ENCODE measurements at places on chromosomes 3 and 15.

DNA sequence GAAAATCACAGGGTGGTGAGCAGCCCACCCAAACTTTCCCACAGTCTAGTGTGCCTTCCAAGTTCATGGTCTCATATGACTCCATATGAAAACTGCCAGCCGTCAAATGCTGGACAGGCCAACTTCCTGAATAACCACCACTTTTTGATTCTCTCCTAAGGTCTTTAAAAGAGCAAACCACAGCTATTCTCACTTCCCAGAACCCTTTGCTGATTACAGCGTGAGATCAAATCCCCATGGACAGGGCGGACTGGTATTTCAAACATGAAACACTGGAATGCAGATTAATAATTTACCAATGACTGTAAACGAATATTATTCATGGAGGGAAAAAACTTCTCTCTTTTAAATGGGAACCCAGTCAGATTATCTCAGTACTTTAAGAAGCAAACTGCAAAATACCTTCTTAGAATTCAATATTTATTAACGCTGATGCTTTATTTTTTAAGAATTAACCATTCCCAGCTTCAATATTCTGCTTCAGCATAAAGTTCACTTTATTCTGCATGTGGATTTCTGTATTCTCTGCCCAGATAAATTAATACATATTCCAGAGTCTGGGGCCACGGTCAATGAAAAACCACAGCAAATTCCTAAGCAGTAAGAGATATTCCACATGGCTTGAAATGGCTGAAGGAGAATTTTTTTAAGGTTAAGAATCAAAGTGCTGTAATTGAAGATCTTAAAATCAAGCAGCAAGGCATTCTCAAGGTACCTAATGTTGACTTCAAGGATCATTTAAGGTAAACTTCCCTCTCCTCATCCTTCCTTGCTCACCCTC is 42.9 kb downstream of the MYO1E start:
- no peak for DNase-seq

GRCh38 chr3:71854706-71855105 is 69.8 kb upstream of the PROK2 start:
- no peak for DNase-seq

GRCh38 chr3:95886616-95887015 is 927.8 kb upstream of the EPHA6 start:
- DNase-seq = no peak

DNA sequence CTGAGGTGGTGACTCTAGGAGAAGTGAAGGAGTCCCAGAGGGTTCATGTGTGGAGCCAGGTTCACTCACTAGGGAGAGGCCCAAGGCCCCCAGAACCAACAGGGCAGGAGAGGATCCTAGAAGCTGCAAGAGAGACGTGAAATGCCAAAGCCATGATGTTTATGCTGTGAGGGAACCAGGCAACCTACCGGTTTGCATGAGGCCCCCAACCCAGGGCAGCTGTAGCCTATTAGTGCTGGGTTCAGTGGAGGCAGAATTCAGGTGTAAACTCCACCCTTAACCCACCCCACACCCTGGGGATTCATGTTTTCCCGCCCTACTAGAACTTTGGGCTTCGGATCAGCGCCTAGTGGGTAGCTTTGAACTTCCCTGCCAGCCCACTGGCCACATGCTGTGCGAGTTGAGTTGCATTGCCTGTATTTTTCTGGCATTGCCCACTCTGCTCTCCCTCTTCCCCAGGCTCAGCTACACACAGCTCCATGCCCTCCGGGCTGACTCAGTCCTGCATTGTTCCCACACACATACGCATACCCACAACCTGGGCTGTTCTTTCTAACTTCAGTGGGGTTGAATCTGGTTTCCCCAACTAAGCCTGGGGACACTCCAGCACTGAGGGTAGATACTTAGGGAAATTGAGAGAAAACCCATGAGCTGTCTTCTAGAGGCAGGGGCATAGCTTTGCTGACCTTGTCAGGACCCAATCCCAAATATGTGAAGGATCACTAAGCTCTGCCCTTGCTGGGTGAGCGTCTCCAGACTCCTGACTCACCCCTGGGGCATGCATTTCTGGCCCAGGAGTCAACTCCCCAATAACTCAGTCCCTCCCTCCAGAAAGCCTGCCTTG is 2.0 kb upstream of the ZBTB47 start:
- DNase-seq = no peak

GRCh38 chr3:185659942-185660921 is 74.1 kb downstream of the SENP2 start:
- DNase-seq = peak; percentile 68

DNA sequence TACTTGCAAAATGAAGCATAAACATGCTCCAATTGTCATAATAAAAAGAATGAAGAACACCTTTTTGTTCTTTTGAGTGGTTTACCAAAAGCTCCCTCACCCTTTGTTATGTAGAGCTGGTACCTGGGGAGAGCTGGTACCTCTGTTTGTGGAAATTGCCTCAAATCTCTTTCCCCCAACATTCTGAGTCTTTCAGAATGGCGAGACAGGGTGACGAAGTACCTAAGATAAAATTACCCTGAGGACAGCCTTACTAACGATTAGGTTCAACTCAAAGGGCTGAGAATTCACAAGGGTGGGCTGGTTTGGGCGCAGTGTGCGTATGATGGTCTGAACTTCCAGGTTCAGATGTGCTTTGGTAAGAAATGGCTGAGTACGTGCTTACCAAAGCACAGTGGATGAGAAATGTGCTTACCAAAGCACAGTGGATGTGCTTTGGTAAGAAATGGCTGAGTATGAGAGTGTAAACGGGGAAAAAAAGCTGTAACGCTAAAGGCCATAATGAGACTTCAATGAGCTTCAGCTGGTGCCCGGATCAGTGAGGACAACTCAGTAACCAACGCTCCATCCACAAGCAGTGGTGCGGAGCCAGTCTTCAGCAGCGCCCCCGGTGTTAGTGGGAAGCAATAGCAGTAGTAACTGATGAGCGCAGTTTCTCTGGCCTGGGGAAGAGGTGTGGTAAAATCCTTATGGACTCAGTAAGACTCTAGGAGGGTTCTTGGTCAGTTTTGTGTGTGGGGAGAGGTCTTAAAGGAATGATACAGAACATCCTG is 72.3 kb upstream of the LRIG1 start:
- DNase-seq = peak; percentile 20

DNA sequence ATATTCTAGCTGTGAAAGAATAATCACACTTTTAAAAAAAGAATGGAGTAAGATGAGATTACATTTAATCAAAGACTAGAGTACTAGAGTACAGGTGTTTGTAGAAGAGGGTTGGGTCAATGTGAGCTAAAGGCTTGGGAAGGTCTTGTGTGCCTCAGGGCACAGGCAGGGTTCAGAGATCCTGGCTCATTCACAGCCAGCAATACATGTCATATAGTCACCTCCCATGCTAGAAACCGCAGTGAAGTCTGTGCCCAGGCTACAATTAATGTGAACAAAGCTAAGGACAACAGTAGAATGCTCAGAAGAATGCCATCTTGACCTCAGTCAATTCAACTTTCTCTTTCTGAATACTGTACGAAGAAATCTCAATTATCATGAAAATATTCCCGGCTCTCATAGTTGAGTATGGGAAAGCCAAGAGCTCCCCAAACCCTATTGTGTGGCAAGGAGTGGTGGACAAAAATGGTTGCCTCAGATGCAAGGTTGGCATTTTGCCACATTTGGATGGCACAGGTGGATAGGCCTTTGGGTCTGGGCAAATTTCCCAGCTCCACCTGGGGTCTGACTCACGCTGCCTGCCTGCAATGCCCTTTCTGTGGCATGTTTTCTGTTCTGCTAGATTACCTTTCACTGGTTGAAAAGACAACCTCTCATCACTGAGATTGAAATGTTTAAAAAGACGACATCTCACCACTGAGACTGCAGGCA is 70.2 kb downstream of the NMD3 start:
- DNase-seq = no peak

DNA sequence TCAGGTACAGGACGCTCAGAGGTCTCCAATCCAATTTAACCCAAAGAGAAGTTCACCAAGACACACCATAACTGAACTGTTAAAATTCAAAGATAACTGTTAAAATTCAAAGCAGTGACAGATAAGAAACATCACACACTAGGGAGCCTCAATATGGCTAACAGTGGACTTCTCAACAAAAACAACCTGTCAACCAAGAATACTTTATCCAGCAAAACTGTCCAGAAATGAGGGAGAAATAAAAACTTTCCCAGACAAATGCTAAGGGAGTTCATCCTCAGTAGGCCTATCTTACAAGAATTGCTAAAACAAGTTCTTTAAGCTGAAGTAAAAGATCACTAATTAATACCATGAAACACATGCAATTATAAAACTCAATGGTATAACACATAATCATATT is 36.3 kb upstream of the MYLK start:
- no peak for DNase-seq
